ENCODE measurements at places on chromosomes 16 and 17. TPM values are rescaled to one million over a fixed set of nuclear protein-coding genes. Genes with fewer than 3 reads are reported as not detected.

DNA sequence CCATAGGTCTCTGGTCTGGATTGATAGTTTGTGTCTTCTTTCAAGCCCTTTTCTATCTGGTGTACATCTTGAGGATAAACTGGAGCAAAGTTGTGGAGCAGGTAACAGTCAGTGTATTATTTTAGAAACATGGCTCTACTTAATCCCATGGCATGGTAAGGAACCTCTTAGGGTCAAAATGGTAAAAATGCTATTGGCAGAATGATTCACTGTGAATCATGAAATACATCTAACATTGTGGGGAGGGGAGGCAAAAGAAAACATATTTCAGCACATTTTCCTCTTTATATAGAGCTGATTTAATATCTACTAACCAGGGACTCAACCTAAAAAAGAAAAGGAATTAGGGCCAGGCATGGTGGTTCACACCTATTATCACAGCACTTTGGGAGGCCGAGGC lies 17.9 kb upstream of the ALDH3A2 start:
- no peak overlapping the region for H3K4me3 ChIP-seq
- peaks cover 3% of the 10 kb centered on the region for H3K27me3 ChIP-seq
- no peaks in the 10 kb centered on the region for H3K4me1 ChIP-seq
- no peak for DNase-seq

- DNase-seq: no peak
- no peak overlapping the region for H3K27ac ChIP-seq
- peaks cover 17% of the 10 kb centered on the region for H3K36me3 ChIP-seq
- H3K27me3 ChIP-seq: no peaks in the 10 kb centered on the region
- peaks cover 4% of the 10 kb centered on the region for H3K4me1 ChIP-seq
Measured at GRCh38 chr17:81287741-81288430, 7.2 kb downstream of the SLC38A10 start.

- H3K4me3 ChIP-seq: no peak overlapping the region
- H3K27me3 ChIP-seq: no peaks in the 10 kb centered on the region
- H3K27ac ChIP-seq: peak overlapping the region; percentile 2
- DNase-seq: peak; percentile 66
Measured at GRCh38 chr16:72202014-72202413, 30.1 kb upstream of the PMFBP1 start.

DNA sequence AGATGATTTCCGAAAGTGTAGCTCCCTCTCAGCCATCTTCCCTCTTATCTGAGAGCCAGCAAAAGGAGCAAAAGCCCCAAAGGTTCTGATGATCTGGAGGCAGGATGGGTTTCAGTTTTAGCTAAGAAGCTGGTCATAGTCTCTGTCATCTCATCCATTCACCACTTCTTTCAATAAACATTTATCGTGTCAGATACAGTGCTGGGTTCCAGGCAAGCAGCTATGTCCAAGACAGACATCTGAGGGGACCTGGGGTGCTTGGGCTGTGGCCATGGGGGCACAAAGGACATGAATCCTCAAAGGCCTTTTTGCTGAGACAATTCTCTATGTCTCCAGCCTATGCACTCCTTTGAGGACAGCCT lies 1.0 kb upstream of the ETV4 start:
- peak overlapping the region; percentile 77 for H3K4me3 ChIP-seq
- peaks cover 51% of the 10 kb centered on the region for H3K4me1 ChIP-seq
- no peaks in the 10 kb centered on the region for H3K27me3 ChIP-seq

- no peak overlapping the region for H3K4me3 ChIP-seq
- peaks cover 5% of the 10 kb centered on the region for H3K4me1 ChIP-seq
- H3K27ac ChIP-seq: no peak overlapping the region
- no peaks in the 10 kb centered on the region for H3K36me3 ChIP-seq
- no peak for DNase-seq
Measured at GRCh38 chr17:58247511-58248363, 9.4 kb downstream of the LPO start.

The GPR142 gene
- polyA plus RNA-seq: not detected

- H3K4me1 ChIP-seq: peaks cover 15% of the 10 kb centered on the region
- H3K4me3 ChIP-seq: peak within 1 kb of the TSS; percentile 48
- H3K27me3 ChIP-seq: no peaks in the 10 kb centered on the region
- peaks cover 24% of the 10 kb centered on the region for H3K36me3 ChIP-seq
- H3K27ac ChIP-seq: peak within 1 kb of the TSS; percentile 87
- no peak for DNase-seq
Measured at GRCh38 chr16:2531371-2531695, at the start of gene CEMP1. CEMP1 (minus strand) TSS chr16:2531408; CDS start chr16:2531073, 335 bp downstream.

GRCh38 chr17:35242158-35242804 lies 591 bp upstream of the SLFN5 start:
- peak overlapping the region; percentile 99 for H3K4me3 ChIP-seq
- H3K27me3 ChIP-seq: no peaks in the 10 kb centered on the region
- no peak for DNase-seq
- H3K4me1 ChIP-seq: peaks cover 43% of the 10 kb centered on the region
- H3K27ac ChIP-seq: peak overlapping the region; percentile 100

- no peak for DNase-seq
- peaks cover 15% of the 10 kb centered on the region for H3K4me1 ChIP-seq
- peak overlapping the region; percentile 36 for H3K27ac ChIP-seq
- peaks cover 4% of the 10 kb centered on the region for H3K36me3 ChIP-seq
Measured at GRCh38 chr17:48095611-48096010, 5.7 kb downstream of the CBX1 start.

The SLFN13 gene
- 1.0 TPM for polyA plus RNA-seq

GRCh38 chr16:31181102-31181830 lies 1.3 kb downstream of the FUS start:
- H3K27ac ChIP-seq: peak overlapping the region; percentile 98
- peaks cover 23% of the 10 kb centered on the region for H3K4me1 ChIP-seq
- peak overlapping the region; percentile 91 for H3K4me3 ChIP-seq

The ACSM5 gene
- not detected for polyA plus RNA-seq

GRCh38 chr17:944266-944826 lies 35.2 kb downstream of the NXN start:
- H3K27ac ChIP-seq: no peak overlapping the region
- peaks cover 4% of the 10 kb centered on the region for H3K36me3 ChIP-seq
- no peak overlapping the region for H3K4me3 ChIP-seq

- H3K36me3 ChIP-seq: no peaks in the 10 kb centered on the region
- peaks cover 33% of the 10 kb centered on the region for H3K27me3 ChIP-seq
- H3K4me1 ChIP-seq: peaks cover 23% of the 10 kb centered on the region
- no peak for DNase-seq
- no peak overlapping the region for H3K27ac ChIP-seq
Measured at GRCh38 chr17:81428121-81428515, 32.9 kb downstream of the BAHCC1 start.

DNA sequence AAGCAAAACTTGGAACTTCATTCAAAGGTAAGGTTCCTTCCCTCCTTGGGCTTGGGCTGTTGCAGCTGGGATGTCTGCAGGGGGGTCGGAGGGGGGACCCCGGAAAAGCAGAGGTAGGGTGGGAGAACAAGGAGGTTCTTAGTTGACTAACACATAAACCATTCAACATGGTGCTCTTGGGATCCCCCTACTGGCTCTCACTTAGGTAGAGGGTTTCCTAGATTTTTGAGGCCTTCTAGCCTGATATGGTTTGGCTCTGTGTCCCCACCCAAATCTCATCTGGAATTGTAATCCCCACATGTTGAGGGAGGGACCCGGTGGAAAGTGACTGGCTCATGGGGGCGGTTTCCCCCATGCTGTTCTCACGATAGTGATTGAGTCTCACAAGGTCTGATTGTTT lies 93.9 kb downstream of the RGS9 start:
- H3K4me1 ChIP-seq: peaks cover 2% of the 10 kb centered on the region
- no peak overlapping the region for H3K4me3 ChIP-seq
- H3K27ac ChIP-seq: no peak overlapping the region

The PRAC1 gene
- polyA plus RNA-seq: not detected

DNA sequence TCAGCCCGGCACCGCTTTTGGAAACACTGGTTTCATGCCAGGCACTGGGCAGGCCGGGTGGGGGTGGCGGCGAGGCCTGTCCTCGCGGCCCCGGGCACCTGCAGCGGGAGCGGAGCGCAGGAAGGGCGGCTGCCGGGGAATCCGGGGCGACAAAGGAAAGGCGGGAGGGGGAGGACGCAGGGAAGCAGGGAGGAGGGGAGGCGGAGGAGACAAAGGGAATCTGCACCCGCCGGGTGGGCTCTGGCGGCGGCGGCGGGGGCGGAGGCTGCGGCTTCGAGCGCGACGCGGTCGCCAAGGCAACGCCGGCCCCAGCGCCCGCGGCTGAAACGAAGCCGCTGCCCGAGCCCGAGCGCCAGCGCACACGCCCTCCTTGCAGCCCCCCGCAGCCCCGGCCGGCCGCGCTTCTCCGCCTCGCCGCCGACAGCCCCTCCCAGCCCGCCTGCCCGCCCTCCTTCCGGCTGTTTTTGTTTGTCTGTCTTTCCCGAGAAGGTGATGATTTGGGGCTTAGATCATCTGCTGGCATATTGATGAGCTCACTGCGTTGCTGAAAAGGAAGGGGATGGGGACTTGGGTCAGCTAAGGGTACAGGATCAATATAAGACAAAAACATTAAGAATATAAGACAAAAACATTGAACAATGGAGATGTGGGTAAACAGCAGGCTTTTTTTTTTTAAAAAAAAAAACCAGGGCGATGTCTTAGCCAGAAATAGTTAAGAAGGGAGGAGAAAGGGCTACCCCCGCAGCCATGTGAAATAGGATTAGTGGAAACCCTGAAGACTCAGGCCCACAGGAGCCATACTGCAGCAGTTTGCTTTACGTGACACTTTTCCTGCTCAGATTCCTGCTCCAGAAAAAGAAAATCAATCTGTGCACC lies 32.7 kb downstream of the CDK5R1 start:
- DNase-seq: peak; percentile 19
- H3K27ac ChIP-seq: peak overlapping the region; percentile 43
- no peaks in the 10 kb centered on the region for H3K27me3 ChIP-seq
- H3K4me1 ChIP-seq: peaks cover 13% of the 10 kb centered on the region

- H3K27ac ChIP-seq: no peak overlapping the region
- no peak for DNase-seq
- H3K36me3 ChIP-seq: peaks cover 15% of the 10 kb centered on the region
- no peak overlapping the region for H3K4me3 ChIP-seq
- H3K4me1 ChIP-seq: no peaks in the 10 kb centered on the region
Measured at GRCh38 chr17:2688351-2689342, 22.9 kb downstream of the CLUH start.

GRCh38 chr16:53092284-53092683 lies 37.5 kb downstream of the CHD9 start:
- peaks cover 42% of the 10 kb centered on the region for H3K4me1 ChIP-seq
- H3K36me3 ChIP-seq: no peaks in the 10 kb centered on the region
- H3K27me3 ChIP-seq: no peaks in the 10 kb centered on the region
- no peak overlapping the region for H3K4me3 ChIP-seq

GRCh38 chr17:37726248-37726647 lies 18.6 kb downstream of the HNF1B start:
- no peaks in the 10 kb centered on the region for H3K4me1 ChIP-seq
- no peak for DNase-seq
- H3K36me3 ChIP-seq: no peaks in the 10 kb centered on the region
- no peak overlapping the region for H3K27ac ChIP-seq
- H3K4me3 ChIP-seq: no peak overlapping the region
- no peaks in the 10 kb centered on the region for H3K27me3 ChIP-seq

GRCh38 chr17:76176701-76177574 lies 35.9 kb upstream of the FOXJ1 start:
- peaks cover 3% of the 10 kb centered on the region for H3K27me3 ChIP-seq
- no peaks in the 10 kb centered on the region for H3K36me3 ChIP-seq
- no peak overlapping the region for H3K27ac ChIP-seq
- no peak for DNase-seq
- H3K4me3 ChIP-seq: no peak overlapping the region

GRCh38 chr16:275041-275641 lies 603 bp downstream of the RGS11 start:
- no peak overlapping the region for H3K4me3 ChIP-seq
- no peaks in the 10 kb centered on the region for H3K36me3 ChIP-seq
- H3K27ac ChIP-seq: no peak overlapping the region
- H3K27me3 ChIP-seq: peaks cover 41% of the 10 kb centered on the region
- no peak for DNase-seq

The KRT33A gene
- not detected for polyA plus RNA-seq

DNA sequence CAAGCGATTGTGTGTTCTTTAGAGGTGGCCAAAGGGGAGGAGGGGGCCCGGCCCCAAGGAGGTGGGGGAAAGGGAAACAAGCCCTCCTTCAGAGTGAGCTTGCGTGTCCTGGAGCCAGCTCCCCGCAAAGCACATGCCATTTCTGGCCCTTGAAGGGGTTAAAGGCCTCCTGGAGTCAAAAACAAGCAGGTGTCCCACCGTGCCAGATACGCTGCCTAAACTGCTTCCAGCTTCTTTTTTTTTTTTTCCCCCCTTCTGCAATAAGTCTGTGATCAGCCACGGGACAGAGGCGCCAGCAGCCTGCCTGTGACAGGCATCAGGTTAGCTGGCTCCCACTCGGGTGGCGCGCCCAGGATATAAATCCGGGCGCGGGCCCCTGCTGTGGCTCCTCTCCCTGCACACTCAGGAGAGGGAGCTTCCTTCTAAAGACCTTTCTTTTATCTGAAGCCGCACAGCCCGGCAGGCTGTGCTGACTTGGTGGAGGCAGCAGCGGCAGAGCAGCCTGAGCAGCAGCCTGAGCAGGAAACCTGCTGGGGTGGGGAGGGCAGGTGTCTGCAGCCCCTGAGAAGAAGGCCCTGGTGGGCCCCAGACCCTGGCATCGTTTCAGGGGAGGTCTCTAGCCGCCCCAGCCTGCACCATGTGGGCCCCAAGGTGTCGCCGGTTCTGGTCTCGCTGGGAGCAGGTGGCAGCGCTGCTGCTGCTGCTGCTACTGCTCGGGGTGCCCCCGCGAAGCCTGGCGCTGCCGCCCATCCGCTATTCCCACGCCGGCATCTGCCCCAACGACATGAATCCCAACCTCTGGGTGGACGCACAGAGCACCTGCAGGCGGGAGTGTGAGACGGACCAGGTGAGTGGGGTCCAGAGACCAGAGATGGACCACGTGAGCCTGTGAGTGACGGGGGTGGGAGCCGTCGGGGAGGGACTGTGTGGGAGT lies at the start of gene WFIKKN2:
Gene WFIKKN2, plus strand, starts transcription at position 286 of the 934 bp plus-strand sequence. Its CDS starts 352 bp downstream, at position 638.
- H3K36me3 ChIP-seq: no peaks in the 10 kb centered on the region
- no peak for DNase-seq
- H3K4me3 ChIP-seq: no peak within 1 kb of the TSS

The HS3ST3B1 gene
- polyA plus RNA-seq: 3.9 TPM

The SLC22A31 gene
- polyA plus RNA-seq: not detected
